ENCODE measurements at places on chromosomes 16 and 17.

DNA sequence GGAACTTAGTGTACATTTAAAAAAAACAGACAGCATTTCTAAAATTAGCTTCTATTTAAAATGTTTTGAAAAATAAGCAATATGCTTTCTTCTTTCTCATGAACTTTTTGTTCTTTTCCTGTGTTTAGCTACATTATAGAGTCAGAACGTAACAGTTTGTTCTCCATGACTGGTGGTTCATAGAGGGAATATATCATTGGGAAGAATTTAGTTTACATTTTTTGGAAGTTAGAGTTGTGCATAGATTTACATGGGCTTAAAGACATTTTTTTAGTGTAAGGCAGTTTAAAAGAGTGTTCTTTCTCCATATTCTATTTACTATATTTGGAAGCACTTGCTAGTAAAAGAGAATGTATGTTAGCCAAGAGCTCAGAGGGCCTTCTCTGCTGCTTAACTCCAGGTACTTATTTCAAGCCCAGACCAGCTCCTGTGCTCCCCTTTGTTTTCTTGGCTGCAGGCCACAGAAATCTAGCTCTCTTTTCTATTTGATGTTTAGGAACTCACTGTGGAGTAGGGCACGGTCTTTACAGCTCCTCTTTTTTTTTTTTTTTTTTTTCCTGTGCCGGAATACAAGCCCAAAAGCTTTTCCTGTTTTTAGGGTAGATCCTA lies 20.2 kb downstream of the AP2B1 start:
- no peak for DNase-seq

DNA sequence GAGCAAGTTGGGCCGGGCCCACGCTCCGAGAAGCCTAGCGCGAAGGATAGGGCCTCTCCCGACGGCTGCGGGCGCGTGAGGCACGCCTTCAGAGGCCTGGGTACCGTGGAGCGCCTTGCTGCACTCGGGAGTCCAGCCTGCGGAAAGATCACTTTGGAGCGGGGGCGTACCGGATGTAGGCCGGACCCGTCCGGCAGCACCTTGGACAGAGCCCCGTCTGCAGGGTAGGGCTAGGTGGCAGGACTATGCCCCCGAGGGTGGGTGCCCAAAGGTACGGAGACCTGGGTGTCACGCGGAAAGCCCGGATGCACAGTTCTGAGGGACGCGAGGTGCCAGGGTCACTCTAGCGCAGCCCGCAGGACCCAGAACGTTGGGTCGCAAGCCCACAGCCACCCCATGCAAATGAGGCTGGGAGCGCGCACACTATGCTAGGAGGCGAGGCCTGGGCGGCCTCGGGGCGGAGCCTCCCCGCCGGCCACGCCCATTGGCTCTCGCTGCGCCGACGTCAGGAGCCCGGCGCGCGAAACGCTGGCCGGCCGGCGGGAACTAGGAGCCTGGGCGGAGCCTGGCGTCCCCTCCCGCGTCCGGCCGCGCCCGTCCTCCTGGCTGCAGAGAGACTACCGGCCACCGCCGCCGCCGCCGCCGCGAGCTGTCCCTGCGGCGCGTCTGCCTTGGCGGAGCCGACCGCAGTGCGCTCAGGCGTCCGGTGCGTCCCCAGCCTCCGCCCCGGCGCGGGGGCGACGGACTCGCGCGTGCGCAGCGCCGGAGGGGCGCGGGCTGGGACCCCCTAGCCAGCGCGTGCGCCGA lies at the start of gene PAQR4:
Gene PAQR4, plus strand, starts transcription at position 611 of the 807 bp plus-strand sequence. CDS start 327 bp downstream, outside the sequence.
- peak; percentile 86 for DNase-seq

GRCh38 chr16:69322343-69322742 lies 8.0 kb downstream of the PDF start:
- no peak for DNase-seq

- no peak for DNase-seq
Measured at GRCh38 chr17:69516911-69517310, 102.4 kb downstream of the MAP2K6 start.

DNA sequence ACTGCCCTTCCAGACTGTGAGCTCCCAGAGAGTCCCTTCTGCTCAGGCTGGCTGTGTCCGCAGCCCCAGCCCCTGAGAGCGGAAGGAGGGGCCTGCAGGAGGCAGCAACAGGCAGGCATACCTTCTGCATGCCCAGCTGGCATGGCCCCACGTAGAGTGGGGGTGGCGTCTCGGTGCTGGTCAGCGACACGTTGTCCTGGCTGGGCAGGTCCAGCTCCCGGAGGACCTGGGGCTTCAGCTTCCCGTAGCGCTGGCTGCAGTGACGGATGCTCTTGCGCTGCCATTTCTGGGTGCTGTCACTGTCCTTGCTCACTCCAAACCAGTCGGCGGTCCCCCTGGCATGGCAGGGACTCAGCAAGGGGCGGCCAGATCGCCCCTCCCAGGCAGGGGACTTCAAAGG lies 9.0 kb downstream of the RHBDF1 start:
- no peak for DNase-seq

DNA sequence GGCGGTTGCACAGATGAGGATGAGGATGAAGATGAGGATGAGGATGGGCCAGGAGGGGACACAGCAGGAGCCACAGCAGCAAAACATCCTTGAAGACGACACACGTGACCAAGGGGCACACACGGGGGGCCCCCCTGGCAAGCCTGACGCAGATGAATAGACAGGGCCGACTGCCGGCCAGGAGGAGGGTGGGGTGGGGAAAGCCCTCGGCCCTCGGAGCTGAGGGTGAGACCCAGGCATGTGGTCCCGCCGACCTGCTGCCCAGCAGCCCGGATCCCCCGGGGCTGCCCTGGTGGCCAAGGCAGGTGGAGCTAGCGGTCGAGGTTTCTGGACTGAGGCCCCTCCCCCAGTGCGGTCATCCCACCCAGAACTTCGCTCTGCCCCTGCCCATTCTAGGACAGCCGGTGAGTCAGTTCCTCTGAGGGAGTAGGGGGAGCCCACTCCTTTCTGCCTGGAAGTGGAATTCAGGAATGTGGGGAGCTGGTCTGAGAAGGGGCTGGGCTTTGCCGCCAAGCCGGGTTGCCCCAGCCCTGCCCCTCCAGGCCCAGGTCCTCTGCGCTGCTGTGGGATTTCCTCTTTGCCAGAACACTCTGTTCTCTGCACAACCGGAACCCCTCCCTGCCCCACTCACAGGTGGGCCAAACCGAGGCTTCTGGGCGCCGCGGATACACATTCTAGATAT lies 9.9 kb downstream of the CYGB start:
- peak; percentile 59 for DNase-seq

DNA sequence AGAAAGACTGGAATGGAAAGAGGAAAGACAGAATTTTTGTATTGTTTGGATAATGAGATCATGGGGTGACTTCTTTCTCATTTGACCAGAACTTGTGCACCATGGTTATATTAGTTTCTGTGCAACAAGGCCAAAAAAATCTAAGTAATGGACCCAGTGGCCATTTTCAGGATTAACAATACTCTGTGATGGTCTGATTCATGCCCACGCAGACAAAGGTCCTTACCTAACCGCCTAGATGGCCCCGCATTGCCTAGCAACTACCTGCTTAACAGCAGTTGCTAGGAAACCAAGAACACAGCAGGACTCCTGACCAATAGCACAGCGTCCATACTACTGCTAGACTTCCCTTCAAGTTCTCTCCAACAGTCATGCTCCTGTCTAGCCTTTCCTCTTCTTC lies 22.4 kb downstream of the MIS12 start:
- DNase-seq, result no peak

GRCh38 chr17:74446551-74447500 lies 14.9 kb downstream of the GPRC5C start:
- DNase-seq, result no peak

GRCh38 chr16:87993901-87994300 lies 42.7 kb downstream of the BANP start:
- DNase-seq, result no peak

DNA sequence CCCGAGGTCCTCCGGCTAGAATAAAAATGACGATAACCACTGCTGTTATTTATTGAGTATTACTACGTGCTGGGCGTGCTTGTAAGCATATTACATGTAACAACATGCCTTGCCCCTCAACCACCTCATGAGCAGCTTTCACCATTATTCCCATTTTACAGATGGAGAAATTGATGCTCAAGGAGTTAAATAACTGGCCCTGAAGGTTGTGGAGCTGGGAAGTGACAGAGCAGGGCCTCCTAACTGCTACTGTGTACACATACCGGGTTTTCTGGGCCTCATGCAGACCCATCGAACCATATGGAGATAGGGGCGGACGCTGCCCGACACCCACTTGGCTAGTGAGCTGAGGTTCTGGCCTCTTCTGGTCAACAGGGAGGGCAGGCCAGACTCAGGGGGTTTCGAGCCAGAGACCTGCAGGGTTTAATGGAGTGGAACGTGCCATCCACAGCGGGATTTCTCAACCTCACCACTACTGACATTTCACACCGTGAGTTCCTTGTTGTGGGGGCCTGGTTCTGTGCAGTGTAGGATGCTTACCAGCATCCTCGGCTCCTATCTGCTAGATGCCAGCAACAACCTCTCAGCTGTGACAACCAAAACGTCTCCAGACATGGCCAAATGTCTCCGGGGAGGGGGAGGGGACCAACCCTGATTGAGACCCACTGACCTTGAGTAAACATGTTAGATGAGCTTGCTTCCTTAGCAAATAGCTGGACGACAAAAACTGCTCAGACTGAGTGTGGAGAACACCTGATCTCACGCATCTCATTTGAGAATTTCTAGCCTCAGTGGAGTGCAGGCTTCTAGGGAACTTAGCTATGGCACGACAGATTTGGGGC lies 432.0 kb downstream of the SLC39A11 start:
- DNase-seq, result no peak

GRCh38 chr17:79164913-79165695 lies 90.5 kb downstream of the ENGASE start:
- DNase-seq, result no peak

- DNase-seq, result no peak
Measured at GRCh38 chr16:67212766-67213165, 13.8 kb downstream of the ELMO3 start.

GRCh38 chr17:47363171-47363570 lies 39.4 kb downstream of the EFCAB13 start:
- DNase-seq, result no peak

- DNase-seq, result no peak
Measured at GRCh38 chr17:17852930-17853329, 16.1 kb upstream of the SREBF1 start.

DNA sequence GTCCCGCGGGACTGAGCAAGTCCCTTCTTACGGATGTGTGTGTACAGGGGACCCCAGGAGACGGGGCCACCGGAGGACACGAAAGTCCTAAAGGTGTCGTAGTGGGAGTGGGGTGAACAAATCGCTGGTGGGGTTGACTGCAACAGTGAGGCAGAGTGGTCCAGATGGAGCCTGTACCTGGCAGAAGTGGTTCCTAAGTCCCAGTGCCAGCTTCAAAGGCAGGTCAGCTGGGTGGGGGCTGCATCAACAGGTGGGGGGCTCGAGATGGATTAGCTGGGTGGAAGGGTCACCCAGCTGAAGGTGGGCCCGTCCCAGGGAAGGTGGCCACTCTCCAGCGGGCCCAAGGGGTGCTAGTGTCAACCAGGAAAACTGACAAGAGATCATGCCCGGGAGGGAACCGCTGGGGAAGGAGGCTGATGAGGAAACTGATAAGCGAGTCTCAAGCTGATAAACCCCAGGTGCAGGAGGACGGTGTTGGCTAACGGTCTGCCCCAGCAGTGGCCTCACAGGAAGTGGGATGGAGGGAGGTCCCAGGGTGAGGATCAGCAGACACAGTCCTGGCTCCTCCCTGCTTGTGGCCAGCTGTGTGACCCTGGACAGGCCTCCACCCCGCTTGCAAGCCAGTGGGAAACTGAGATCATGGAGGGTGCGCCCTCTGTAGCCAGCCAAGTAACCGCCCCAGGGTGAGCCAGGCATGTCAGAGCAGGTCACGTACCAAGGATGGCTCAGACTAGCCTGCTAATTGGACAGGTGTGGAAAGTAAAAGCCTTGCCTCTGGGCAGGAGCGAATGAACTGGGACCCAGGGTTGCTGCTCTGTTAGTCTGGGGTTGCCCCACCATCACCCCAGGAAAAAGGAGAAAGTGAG lies 1.0 kb downstream of the ORAI3 start:
- peak; percentile 29 for DNase-seq

GRCh38 chr17:48755356-48755755 lies 26.8 kb upstream of the HOXB13 start:
- DNase-seq, result no peak

DNA sequence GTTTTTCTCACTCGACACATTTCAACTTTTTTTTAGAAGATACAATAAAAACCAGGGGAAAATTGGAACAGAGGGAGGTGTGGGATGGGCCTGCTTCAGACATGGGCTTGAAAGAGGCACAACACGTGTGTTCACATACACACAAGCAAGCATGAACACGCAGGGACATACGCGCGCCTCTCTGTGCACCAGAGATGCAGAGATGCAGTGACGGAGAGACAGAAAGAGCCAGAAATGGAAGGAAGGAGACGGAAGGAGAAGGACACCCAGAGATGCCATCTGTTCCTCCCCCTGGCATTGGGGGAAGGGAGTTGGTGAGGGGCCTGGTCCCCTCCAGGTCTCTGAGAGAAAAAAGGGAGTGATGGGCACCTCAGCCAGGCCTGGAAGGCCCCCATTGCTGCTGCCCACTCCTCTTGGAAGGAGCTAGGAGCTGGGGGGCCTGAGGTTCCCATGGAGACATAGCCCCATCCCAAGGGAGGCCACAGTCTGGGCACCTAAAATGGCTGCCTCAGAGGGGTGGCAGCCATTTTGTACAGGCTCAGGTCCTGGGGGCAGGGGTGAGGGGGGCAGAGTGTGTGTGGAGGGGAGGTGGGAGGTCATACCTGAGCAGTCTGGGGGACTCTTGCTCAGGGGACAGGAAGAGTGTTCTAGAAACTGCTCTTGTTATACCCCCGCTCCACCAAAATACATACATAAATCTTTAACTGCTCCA lies 3.8 kb upstream of the NEUROD2 start:
- DNase-seq, result no peak

GRCh38 chr17:41012326-41013120 lies 3.6 kb upstream of the KRTAP3-1 start:
- no peak for DNase-seq

DNA sequence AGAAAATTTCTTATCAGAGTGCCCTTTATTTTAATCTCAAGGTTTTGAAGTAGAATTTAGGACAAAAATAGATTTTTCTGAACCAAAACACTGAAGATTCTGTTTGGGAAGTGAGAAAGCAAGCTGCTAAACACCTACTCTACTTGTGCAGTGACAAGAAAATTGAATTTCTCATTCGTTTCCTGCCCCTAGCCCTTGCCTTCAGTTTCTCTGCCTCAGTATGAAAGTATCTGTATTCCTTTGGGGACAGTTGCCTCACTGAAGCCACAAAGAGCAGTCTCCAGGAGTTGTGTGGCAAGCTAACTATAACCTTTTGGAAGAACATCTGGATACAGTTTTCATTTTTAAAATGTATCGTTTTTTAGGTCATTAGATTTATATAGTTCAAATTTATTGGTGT lies 19.7 kb downstream of the MOSMO start:
- DNase-seq, result no peak
